H1 (cell line): ENCODE measurements at places on chromosomes 7 and 10. TPM values are rescaled to one million over a fixed set of nuclear protein-coding genes. Genes with fewer than 3 reads are reported as not detected.

GRCh38 chr7:102935450-102936115, 22.8 kb downstream of the LRRC17 start:
- no peaks in the 10 kb centered on the region for H3K36me3 ChIP-seq
- H3K27me3 ChIP-seq: no peaks in the 10 kb centered on the region
- DNase-seq: no peak
- H3K27ac ChIP-seq: no peak overlapping the region
- peaks cover 27% of the 10 kb centered on the region for H3K4me1 ChIP-seq

DNA sequence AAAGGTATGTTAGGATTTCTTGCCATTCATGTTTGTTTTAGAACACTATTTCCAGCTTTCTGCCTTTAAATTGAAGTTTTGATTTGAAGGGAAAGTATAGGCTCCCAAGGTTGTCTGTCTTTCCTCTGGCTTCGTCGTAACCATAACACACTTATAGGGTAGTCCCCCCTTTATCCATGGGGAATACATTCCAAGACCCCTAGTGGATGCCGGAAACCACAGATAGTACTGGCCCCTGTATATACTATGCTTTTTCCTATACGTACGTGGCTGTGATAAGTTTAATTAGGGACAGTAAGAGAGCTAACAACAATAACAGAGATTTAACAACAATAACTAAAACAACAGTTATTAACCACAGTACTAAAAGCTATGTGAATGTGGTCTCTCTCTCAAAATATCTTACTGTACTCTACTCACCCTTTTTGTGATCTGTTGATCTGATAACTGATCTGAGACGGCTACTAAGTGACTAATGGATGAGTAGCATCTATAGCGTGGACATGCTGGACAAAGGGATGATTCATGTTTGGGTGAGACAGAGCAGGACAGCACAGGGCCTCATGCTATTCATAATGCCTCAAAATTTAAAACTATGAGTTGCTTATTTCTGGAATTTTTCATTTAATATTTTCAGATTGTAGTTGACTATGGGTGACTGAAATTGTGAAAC, 273.1 kb downstream of the AUTS2 start:
- H3K4me3 ChIP-seq: no peak overlapping the region
- no peaks in the 10 kb centered on the region for H3K27me3 ChIP-seq
- no peaks in the 10 kb centered on the region for H3K36me3 ChIP-seq
- H3K27ac ChIP-seq: no peak overlapping the region
- H3K4me1 ChIP-seq: no peaks in the 10 kb centered on the region
- DNase-seq: no peak

DNA sequence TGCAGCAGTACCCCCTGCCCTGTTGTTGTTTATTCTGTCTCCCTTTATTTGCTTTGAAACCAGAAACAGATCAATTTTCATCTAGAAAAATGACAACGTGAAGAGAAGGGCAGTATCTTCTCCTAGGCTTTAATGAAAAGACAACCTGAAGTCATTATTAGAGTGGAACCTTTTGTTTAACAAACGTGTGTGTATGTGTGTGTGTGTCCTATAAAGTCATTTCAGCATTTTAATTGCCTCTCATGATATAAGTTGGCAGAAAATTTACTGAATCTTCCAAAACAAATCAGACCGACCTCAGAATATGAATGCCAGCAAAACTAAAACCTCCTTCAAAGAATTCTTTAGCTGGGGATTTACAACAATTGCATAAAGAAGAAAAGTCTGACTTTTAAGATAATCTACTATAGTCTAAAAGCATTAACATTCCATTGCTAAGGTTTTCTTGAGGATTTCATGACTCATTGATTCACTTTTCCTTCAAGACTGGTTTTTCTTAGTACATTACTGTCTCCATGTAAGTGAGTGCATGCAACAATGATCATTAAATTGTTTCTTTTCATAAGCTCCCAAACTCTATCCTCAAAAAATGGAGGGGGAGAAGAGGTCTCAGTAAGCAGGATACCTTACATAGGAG, 3.2 kb downstream of the GLI3 start:
- H3K4me1 ChIP-seq: peaks cover 4% of the 10 kb centered on the region
- no peak for DNase-seq
- H3K27ac ChIP-seq: no peak overlapping the region
- H3K27me3 ChIP-seq: no peaks in the 10 kb centered on the region; the same call in 1 of the 2 replicates

PDGFA gene
- total RNA-seq: 38.0 and 43.0 TPM in 2 replicates

SPDYE1 gene
- not detected in 2 replicates for total RNA-seq

DNA sequence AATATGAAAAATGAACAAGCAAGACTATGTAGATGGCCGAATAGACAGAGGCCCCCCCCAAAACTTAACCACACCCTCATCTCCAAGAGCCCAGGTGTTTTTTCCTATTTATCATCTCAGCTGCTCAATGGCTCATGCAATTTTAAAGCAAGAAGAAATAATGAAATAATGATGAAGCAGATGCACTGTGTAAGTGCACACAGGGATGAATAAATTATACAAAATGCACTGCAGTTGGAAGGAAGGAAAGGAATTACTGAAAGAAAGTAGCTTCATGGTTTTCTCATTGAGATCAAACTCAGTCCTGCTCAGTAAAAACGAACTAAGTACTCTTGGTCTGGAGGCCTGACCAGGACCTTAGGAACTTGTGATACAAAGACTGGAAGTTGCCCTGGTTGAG, 810.1 kb downstream of the NRG3 start:
- no peaks in the 10 kb centered on the region for H3K36me3 ChIP-seq
- H3K4me1 ChIP-seq: no peaks in the 10 kb centered on the region
- no peak overlapping the region for H3K4me3 ChIP-seq
- DNase-seq: no peak
- H3K27me3 ChIP-seq: no peaks in the 10 kb centered on the region

DNA sequence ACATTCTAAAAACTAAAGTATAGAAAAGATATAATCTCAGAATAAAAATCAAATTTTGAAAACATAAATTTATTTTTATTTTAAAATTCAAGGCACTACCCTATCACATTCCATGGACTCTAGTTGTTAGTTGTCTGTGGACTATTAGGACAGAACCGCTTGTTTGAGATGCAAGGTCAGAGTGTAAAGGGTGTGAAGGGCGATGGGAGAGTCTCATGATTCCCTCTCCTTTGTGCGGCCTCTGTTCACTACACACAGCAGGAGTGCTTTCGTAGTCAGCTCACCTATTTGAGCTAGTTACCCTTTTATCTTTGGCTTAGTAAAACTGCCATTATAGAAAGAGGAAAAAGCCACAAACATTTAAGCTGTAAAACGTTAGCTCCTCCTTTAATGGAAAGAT, 189.8 kb upstream of the TEX47 start:
- H3K27ac ChIP-seq: no peak overlapping the region
- H3K4me3 ChIP-seq: no peak overlapping the region
- H3K27me3 ChIP-seq: no peaks in the 10 kb centered on the region
- no peaks in the 10 kb centered on the region for H3K36me3 ChIP-seq

LIPF gene
- not detected in 2 replicates for total RNA-seq

OR9A2 gene
- total RNA-seq: not detected in 2 replicates

ACSM6 gene
- total RNA-seq: 0.27 TPM in 1 of 2 replicates, not detected in the other

TMEM236 gene
- 0.07 and 0.11 TPM in 2 replicates for total RNA-seq

DNA sequence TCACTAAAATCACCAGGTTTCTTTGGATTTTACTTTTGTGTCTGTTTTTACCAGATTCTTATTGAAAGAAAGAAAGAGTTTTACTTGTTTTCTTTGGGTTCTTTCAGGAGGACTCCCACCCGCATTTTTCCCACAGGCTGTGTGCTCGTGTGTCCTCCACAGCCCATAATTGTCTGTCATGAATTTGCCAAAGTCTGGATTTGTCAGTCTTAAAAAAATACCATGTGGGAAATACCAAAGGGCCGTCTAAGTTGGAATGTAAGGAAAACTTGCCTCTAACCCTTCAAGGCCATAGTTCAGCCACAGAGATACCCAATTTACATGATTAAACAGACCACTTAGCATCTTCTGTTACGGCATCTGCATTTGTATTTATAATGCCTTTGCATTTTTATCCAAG, 41.3 kb upstream of the INHBA start:
- no peak for DNase-seq
- no peak overlapping the region for H3K27ac ChIP-seq
- no peaks in the 10 kb centered on the region for H3K27me3 ChIP-seq
- H3K4me3 ChIP-seq: no peak overlapping the region
- no peaks in the 10 kb centered on the region for H3K4me1 ChIP-seq

SMIM30 gene
- 48.4 and 49.7 TPM in 2 replicates for total RNA-seq

DNA sequence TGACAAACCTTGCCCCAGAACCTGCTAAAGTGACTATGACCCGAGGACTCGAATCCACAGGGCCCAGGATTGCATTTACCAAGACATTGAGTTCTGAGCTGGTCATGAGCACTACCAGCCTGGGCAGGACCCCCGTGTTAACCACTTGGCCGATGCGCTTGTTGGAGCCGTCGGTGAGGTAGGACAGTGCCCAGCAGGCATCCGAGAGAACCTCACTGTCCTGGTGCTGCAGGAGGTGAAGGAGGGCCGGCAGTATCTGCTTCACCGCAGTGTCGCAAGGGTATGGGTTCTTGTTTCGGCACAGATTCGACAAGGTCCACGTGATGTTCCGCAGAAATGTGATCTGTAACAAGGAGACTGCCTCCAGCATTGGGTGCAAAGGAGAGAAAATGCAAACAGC, 19.7 kb downstream of the KPNA7 start:
- H3K27ac ChIP-seq: no peak overlapping the region
- no peaks in the 10 kb centered on the region for H3K27me3 ChIP-seq
- H3K36me3 ChIP-seq: no peaks in the 10 kb centered on the region
- no peaks in the 10 kb centered on the region; the same call in 1 of the 2 replicates for H3K4me1 ChIP-seq
- H3K4me3 ChIP-seq: no peak overlapping the region
- DNase-seq: no peak

DNA sequence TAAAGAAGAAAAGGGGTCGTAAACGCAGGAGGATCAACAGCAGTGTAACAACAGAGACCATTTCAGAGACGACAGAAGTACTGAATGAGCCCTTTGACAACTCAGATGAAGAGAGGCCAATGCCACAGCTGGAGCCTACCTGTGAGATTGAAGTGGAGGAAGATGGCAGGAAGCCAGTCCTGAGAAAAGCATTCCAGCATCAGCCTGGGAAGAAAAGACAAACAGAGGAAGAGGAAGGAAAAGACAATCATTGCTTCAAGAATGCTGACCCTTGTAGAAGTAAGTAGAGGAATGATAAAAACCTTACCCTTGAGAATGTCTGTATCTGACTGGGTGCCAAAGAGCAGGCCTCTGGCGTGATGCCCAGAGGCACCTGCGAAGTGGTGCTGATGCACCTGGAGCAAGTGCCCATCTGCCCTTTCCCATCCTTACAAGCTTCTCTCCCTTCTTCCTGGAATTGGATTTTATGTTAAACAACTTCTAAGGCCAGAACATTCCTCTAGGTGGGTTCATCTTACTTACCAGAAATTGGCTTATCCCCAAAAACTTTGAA, 86.4 kb upstream of the SAMD8 start:
- no peaks in the 10 kb centered on the region for H3K27me3 ChIP-seq
- H3K36me3 ChIP-seq: peaks cover 27% of the 10 kb centered on the region
- H3K4me3 ChIP-seq: no peak overlapping the region

EN2 gene
- total RNA-seq: not detected in 2 replicates

CPN1 gene
- total RNA-seq: 0.15 TPM in 1 of 2 replicates, not detected in the other

GRCh38 chr10:112532189-112532588, 85.2 kb downstream of the VTI1A start:
- H3K4me3 ChIP-seq: no peak overlapping the region
- no peaks in the 10 kb centered on the region for H3K36me3 ChIP-seq
- no peak overlapping the region for H3K27ac ChIP-seq
- no peaks in the 10 kb centered on the region for H3K4me1 ChIP-seq

GRCh38 chr10:126736727-126737126, 66.2 kb upstream of the C10orf90 start:
- no peaks in the 10 kb centered on the region for H3K4me1 ChIP-seq
- no peaks in the 10 kb centered on the region for H3K36me3 ChIP-seq
- DNase-seq: no peak

- DNase-seq: no peak
- no peak overlapping the region for H3K4me3 ChIP-seq
- H3K27ac ChIP-seq: no peak overlapping the region
- H3K4me1 ChIP-seq: no peaks in the 10 kb centered on the region; the same call in 1 of the 2 replicates
- H3K36me3 ChIP-seq: no peaks in the 10 kb centered on the region
- H3K27me3 ChIP-seq: no peaks in the 10 kb centered on the region
These were observed 28.9 kb downstream of the POR start for GRCh38 chr7:75943864-75944263.

DNA sequence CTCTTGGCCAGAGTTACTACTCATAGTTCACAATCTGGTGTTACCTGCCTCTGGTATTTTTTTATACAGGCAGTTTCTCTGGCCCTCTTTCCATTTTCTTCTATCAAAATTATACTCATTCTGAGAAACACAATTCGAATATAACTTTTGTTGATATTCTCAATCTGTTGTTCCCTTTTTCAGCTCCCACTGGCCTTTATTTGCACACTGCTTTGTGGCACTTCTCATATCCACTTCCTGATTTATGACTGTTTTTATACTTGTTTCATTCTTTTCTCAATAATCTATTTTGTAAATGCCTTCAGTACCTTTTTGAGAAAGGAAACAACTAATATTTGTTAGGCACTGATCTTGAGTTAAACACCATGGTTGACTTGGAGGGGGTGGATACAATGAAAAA, 93.8 kb upstream of the HDAC9 start:
- no peak for DNase-seq
- no peak overlapping the region for H3K27ac ChIP-seq
- no peaks in the 10 kb centered on the region for H3K36me3 ChIP-seq
- no peaks in the 10 kb centered on the region for H3K27me3 ChIP-seq
- H3K4me1 ChIP-seq: peaks cover 29% of the 10 kb centered on the region; the same call in 1 of the 2 replicates
- no peak overlapping the region for H3K4me3 ChIP-seq

GRCh38 chr7:73894733-73895551, 34.0 kb downstream of the TMEM270 start:
- no peaks in the 10 kb centered on the region for H3K36me3 ChIP-seq
- H3K4me3 ChIP-seq: no peak overlapping the region
- H3K27me3 ChIP-seq: no peaks in the 10 kb centered on the region
- DNase-seq: no peak
- H3K4me1 ChIP-seq: 0 out of 2 replicates have a peak, but pooled peaks cover 4% of the 10 kb centered on the region

ACTL6B gene
- total RNA-seq: 1.7 and 2.1 TPM in 2 replicates

- DNase-seq: no peak
- H3K4me3 ChIP-seq: no peak overlapping the region
- H3K27me3 ChIP-seq: no peaks in the 10 kb centered on the region
- H3K4me1 ChIP-seq: no peaks in the 10 kb centered on the region
- H3K36me3 ChIP-seq: no peaks in the 10 kb centered on the region
These were observed 138.0 kb downstream of the FAM53B start for GRCh38 chr10:124605856-124606812.

FZD1 gene
- total RNA-seq: 0.88 and 0.91 TPM in 2 replicates

- no peak for DNase-seq
- no peaks in the 10 kb centered on the region for H3K36me3 ChIP-seq
- H3K4me3 ChIP-seq: peak overlapping the region; percentile 82
- H3K27ac ChIP-seq: no peak overlapping the region
These were observed 535 bp downstream of the ASAH2B start for GRCh38 chr10:50740293-50740648.

DNA sequence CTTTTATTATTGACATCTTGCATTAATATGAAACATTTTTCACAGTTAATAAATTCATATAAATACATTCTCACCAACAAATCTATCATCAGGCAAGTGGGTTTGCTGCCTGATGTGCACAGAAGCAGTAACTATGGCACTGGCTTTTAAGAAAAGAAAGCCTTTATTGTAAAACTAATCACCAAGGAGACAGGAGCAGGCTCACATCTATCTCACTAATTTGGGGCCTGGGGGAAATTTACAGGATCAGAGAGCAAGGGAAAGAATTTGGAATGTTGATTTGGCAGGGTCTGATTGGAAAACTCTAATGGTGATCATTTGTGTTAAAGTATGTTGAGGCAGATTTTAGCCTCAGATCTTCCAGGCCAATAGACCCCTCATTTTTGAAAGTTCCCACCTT, 605.7 kb downstream of the POM121L12 start:
- DNase-seq: no peak
- peaks cover 3% of the 10 kb centered on the region; the same call in 1 of the 2 replicates for H3K4me1 ChIP-seq
- no peak overlapping the region for H3K4me3 ChIP-seq
- no peaks in the 10 kb centered on the region for H3K27me3 ChIP-seq
- H3K27ac ChIP-seq: no peak overlapping the region
- no peaks in the 10 kb centered on the region for H3K36me3 ChIP-seq
